ENCODE measurements at places on chromosomes 5 and 9. TPM values are rescaled to one million over a fixed set of nuclear protein-coding genes. Genes with fewer than 3 reads are reported as not detected.

DNA sequence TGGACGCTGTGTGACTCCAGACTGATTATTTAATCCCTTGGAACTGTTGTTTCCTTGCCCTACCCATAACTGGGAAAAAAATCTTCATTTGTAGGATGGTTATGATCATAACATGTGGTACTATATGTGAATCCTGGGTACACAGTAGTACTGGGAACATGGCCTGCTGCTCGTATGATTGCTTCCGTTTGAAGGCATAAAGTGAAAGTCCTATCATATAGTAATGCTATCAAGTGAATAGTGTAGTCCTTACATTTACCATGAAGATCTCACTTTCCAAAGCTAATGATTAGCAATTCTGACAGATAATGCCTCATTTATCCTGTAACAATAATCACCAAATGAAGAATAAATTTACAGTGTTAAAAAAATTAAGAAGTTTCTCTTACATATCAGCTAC lies 53.2 kb downstream of the MEF2C start:
- no peak for DNase-seq

DNA sequence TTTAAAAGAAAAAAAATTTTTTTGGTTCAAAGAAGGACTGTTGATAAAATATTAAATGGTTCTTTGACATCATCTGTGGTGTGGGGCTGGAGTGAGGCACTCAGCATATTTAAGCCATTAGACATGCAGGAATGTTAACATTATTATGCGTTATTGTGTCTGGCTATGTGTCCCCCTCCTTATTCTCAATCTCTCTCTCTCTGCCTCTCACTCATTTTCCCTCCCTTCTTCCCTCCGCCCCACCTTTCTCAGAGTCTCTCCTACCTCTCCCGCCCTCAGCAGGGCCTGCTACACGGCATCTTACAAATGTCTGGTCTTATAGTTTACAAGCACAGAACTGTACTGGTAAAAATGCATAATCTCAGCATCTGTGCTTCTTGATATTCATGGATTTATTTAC lies 287.8 kb upstream of the TMEM161B start:
- DNase-seq = no peak

DNA sequence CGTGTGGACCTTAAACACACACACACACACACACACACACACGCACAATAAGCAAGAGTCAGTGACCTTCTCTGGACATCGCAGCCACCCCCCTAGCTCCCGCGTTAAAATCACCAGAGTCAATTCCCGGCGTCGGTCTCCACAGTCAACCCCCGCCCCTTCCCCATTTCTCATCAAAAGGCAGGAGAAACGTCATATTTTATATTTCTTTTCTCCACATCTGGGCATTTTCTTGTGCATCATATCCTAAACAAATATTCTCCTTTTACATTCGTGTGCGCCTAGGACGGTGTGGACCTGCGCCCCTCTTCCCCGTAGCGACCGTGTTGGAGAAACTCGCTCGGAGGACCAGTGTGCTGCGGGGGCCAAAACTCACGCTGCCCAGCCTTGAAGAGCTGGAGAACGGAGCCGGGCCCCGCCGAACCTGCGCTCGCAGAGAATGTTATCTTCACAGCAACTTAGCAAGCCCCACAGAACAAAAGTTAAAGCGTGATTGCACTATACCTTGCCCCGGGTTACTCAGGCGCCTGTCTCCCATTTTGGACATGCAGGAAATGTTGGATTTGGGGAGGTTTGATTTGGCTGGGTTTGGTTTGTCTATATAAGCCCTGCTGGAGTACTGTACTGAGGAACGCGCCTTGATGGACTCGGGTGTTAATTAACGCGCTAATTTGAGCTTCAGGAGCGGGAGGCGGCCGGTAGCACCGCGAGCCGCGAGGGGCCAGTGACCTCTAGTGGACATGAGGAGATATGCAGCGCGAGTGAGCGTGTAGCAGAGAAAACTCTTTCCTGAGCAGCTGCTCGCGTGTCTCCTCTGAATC lies 192.4 kb downstream of the MEF2C start:
- DNase-seq = peak; percentile 48

DNA sequence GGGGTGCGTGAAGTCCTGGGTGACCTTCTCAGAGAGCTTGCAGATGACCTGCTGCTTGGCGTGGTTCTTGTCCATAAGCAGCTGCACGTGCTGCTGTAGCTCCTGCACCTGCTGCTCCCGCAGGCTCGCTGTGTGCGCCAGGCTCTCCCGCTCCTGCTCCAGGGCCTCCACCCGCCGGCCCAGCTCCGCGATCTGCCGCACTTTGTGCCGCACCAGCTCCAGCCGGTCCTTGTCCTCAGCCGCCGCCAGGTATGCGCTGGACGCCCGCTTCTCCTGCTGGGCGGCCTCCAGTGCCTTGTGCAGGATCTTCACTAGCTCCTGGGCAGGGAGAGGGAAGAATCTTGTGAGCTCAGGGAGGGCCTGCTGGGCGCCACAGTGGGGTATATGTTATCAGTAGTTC lies 28.5 kb upstream of the CORO2A start:
- no peak for DNase-seq

DNA sequence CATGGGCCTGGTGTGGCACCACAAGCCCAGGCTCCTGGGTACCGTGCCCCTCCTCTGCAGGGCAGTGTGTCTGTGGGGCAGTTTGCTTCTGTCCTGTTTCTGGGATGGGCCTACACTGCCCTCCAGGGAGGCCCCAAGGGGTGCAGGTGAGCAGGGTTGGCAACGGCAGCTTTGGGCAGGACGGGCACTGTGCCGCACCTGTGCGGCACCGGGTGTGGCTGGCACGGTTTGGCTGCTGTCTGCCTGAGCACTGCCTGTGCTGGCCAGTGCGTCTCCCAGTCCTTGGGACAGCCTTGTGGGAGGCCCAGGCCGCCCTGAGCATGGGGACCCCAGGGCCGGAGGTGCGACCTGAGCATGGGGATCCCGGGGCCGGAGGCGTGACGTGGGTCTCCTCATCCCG lies 37.2 kb downstream of the RXRA start:
- DNase-seq = no peak

DNA sequence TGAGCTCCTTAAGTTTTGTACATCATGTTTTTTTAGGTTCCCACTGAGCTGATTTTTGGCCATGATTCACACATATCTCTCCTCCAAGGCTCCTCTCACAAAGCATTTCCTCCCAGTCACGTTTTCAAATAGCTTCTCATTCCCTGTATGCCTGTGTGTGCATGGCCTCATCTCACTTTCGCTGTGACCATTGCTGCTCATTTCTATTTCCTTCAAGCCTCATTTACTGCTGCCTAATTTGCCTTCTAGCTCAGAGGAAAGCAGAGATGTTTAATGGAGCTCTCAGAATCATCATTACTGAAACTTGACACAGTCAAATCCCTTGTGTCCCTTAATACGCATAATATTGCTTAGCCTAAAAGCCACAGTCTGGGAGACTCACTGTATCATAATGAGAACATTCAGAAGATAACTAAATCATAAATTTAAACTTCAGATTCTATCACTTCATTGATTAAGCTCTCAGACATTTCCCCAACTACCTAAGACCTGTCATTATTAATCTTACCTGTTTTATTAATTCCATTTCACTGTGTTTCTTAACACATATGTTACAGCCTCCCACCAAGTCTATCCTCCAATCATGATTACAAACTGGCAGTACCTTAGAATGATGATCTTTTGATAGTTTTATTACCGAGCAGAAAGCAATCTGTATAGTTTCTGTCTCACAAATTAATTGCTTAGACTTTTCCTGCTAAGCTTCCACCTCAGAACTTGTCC lies 278.3 kb upstream of the PTGER4 start:
- no peak for DNase-seq

GRCh38 chr5:124889486-124889825 lies 143.0 kb upstream of the ZNF608 start:
- no peak for DNase-seq

DNA sequence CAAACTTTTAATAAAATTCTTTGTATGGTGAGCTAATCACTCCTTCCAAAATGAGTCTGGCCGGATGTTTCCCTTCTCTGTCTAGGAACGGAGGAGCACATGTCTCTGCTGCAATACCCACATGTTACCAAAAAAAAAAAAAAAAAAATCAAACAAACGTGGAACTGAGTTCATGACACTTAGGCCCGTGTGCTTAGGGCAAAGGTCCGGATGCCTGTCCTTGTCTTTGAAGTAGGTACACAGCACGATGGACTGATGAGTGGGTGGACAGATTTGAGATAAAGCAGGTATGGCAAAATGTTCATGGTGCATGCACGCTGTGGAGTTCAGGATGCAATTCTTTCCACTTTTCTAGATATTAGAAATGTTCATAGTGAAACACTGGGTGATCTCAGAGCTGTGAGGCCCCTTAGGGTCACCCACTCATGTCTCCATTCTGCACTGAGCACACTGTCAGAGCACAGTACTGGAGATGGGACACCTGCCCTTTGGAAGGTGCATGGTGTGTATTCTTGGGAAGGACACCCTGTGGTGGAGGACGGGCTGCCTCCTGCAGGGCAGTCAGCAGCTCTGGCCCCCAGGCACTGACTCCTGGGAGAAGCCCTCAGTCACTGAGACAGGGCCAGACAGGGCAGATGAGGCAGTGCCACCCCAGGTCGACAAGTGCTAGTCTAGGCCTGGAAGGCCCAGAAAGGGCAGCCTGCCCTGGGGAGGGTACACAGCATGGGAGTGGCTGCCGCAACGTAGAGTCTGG lies 43.6 kb downstream of the GADD45G start:
- DNase-seq = no peak

DNA sequence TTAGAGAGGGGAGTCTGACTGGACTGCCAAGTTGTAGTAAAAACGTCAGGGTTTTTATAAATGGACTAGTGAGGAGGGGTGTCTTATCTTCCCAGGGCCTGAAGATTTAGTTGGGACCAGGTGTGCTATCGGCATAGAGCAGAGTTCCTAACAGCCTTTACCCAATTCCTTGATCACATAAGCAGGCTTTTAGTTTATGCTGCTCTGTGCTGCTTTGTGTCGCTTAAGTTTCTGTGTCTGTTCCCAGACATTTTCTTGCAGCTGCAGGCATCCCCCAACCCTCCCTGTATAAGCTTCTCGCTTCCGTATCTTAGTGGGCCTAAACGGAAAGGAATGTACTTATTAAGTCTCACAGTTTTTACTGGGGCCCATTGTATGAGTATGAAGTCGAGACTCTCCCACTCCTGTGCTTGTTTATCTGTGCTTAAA lies 2.6 kb upstream of the SMC5 start:
- DNase-seq = no peak

- DNase-seq = no peak
These were observed 36.5 kb downstream of the ARHGEF37 start for GRCh38 chr5:149617760-149618306.

GRCh38 chr9:3477236-3477834 lies 48.5 kb downstream of the RFX3 start:
- DNase-seq = no peak

DNA sequence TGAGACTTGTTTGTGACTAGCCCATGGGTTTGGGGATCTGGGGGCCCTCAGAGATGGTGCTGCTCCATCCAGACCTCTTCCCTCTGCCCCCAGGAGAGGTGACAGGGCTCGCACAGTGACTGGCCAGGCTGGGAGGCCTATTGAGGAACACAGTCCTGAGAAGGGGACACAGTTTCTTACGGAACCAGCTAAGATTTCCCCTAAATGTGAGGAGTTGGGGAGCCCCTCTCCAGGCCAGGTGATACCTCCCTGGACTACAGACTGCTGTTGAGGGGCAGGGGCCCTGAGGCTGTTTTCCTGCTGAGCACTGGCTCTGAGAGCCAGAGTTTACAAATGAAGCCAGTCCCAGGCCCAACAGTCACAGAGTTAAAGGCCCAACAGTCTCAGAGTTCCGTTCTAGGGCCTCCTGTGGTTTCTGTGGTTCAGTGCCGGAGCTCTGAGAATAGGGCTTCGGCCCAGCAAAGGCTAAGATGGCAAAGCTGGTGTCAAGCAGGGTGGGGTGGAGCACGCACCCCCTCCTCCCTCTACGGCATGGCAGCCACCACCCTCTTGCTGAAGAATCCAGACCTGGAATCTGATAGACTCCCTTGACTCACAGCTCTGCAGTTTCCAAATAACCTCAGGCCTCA lies 1.1 kb upstream of the SEMA4D start:
- peak; percentile 83 for DNase-seq

GRCh38 chr5:36311956-36312355 lies 10.3 kb upstream of the RANBP3L start:
- no peak for DNase-seq

EFCAB9 gene
- total RNA-seq = not detected

FABP6 gene
- total RNA-seq = 1.0 TPM

IL13 gene
- not detected for total RNA-seq

NR5A1 gene
- total RNA-seq = 0.51 TPM

ECSCR gene
- 15.0 TPM for total RNA-seq

IFNA21 gene
- not detected for total RNA-seq

HEMGN gene
- 0.08 TPM for total RNA-seq

TAF11L5 gene
- total RNA-seq = not detected

CKMT2 gene
- total RNA-seq = 19.7 TPM

All from lower leg skin (tissue), 4 donors.